ENCODE measurements at places on chromosomes 6 and 20.
A peak's percentile ranks its signal among the peaks of the same experiment; 100 is the strongest.

GRCh38 chr6:119209452-119210205 is 131.2 kb upstream of the FAM184A start:
- DNase-seq, result no peak

DNA sequence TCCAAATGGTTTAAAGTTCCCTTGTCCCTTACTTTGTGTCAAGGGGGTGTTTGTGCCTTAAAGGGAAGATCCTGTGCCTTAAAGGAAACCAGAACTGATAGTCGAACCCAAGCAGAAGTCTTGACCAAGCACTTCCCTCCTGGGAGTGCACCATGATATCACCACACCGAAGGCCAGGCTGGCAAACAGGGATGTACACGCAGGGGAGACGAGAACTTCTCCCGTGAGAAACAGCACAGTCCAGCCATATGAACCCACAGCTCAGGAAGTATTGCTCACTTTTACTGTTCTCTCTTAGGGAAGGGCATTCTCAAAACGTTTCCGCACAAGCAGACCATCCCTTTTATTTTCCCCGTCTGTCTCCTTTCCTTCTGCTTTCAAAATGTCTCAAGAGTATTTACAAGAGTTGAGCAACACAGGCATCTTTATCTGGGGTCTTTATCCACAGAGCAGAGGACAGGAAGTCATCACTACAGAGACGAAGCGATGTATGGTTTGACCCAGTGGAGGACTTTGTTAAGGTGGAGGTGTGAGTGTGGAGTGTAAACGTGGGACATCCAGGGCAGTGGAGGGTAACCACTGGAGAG is 12.8 kb upstream of the SERPINB1 start:
- DNase-seq, result peak; percentile 69

DNA sequence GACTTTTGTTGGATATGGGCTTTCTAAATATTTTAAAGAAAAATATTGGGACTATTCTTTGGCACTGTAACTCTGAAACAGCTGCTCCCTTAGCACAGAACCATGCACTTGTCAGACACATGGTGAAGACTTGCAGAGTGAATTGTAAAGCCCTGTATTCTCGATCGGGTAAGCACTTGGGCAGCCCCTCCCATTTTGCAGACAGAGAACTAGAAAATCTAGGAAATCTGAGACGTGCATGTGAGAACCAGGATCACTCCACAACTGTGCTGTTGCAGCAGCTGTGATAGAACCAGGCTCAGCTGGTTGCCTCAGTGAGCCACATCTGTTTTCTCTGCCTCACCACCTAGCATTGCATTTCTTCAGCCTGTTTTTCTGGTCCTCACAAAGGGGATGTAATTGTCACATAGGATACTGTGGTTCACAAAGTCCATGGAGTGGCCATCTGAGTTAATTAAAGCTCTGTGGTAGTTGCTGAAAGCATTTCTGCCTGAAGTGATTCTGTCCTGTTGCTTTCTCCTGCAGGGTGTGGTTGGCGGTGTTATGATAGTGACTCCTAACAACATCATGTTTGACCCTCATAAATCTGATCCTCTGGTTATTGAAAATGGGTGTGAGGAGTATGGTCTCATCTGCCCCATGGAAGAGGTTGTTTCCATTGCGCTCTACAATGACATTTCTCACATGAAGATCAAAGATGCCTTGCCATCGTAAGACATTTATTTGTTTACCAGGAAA is 71.8 kb upstream of the HINT3 start:
- DNase-seq, result no peak

GRCh38 chr6:125299257-125299656 is 2.5 kb downstream of the HDDC2 start:
- DNase-seq, result no peak

- DNase-seq, result peak; percentile 82
Observed at GRCh38 chr6:34671801-34672656, 24.5 kb downstream of the ILRUN start.

- DNase-seq, result no peak
Observed at GRCh38 chr6:3334555-3334954, 75.8 kb downstream of the PSMG4 start.

- DNase-seq, result no peak
Observed at GRCh38 chr20:46913329-46914044, 18.8 kb downstream of the EYA2 start.

DNA sequence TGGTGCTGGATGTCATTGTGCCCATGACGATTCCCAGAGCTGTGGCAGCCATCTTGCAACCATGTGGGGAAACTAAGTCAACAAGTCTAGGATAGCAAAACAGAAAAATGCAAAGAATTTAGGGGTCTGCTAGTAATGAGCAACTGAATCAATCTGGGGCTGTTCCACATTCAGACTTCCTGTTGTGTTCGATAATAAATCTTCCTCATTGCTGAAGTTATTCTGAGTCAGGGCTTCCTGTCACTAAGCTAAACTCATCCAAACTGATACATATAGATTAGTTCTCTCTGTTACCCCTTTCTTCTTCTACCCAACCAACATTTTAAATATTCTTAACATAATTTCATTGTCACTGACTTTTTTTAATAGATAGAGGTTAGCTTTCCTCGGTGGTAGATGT is 205.9 kb downstream of the HACE1 start:
- no peak for DNase-seq

GRCh38 chr20:57323034-57323433 is 6.6 kb upstream of the SPO11 start:
- DNase-seq, result no peak

GRCh38 chr6:105569706-105570105 is 166.8 kb upstream of the PREP start:
- no peak for DNase-seq

GRCh38 chr6:14429396-14429795 is 311.8 kb downstream of the CD83 start:
- no peak for DNase-seq

DNA sequence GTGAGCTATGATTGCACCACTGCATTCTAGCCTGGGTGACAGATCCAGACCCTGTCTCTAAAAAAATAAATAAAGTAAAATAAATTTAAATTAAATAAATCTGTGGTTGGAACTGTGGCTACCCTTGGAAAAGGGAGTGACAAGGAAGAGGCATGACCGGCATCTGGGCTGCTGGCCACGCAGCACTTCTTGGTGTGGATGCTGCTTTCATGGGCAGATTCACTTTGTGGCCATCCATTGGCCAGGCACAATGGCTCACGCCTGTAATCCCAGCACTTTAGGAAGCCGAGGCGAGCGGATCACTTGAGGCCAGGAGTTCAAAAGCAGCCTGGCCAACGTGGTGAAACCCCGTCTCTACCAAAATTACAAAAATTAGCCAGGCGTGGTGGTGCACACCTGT is 16.1 kb downstream of the EBF4 start:
- DNase-seq, result no peak

GRCh38 chr6:154933181-154933827 is 61.8 kb upstream of the TIAM2 start:
- no peak for DNase-seq

- DNase-seq, result no peak
Observed at GRCh38 chr6:72739368-72739779, 117.5 kb downstream of the KCNQ5 start.

DNA sequence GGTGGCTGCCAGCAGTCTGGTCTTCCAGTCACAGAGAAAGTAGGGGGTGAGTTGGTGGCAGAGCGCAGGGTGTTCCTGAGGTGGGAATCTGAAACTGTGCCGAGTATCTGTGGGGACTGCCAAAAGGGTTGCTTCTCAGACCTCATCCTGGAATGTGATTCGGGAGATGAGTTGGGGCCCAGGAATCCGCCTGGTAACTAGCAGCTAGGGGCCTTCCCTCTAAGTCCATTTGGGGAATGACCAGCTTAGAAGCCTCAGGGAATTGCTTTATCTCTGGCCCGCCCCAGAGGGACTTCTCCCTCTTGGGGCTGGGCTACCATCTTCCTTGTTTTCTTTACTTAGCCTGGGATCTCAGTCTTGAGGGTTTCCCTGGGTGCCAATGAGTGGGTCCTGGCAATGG is 49.6 kb downstream of the MOCS1 start:
- DNase-seq, result no peak

DNA sequence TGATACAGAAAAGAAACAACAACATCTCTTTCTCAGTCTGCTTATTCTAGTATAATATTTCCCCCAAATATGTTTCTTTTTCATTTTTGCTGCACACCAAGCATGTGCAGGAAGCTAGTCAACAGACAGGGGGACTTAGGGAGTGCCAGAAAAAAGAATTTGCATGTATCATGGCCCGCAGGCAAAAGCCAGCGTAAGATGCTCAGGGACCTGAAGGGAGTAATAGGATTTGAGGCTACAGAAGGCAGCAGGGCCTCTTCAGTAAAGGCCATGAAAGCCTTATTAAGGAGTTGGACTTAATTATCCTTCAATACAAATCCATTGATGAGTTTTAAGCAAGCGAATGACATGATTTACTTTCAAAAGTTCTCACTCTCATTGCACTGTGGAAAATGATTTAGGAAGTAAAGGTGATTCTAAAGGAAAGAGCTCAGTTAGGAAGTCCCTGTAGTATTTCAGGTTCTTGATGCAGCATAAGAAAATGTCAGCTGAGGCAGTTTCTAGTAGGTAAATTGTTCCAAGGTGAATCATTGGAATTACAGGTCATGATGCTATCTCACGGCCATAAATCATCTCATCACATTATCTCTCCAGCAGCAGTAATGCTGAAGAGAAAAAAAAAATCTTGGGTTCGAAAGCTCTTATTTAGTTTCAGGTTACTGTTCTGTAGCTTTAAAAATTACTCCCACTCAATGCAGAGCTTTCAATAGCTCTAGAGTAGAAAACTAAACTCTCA is 94.8 kb downstream of the PTCHD4 start:
- no peak for DNase-seq

- no peak for DNase-seq
Observed at GRCh38 chr6:35073766-35074471, 67.2 kb downstream of the TCP11 start.

- DNase-seq, result no peak
Observed at GRCh38 chr20:46977909-46978588, 83.4 kb downstream of the EYA2 start.

DNA sequence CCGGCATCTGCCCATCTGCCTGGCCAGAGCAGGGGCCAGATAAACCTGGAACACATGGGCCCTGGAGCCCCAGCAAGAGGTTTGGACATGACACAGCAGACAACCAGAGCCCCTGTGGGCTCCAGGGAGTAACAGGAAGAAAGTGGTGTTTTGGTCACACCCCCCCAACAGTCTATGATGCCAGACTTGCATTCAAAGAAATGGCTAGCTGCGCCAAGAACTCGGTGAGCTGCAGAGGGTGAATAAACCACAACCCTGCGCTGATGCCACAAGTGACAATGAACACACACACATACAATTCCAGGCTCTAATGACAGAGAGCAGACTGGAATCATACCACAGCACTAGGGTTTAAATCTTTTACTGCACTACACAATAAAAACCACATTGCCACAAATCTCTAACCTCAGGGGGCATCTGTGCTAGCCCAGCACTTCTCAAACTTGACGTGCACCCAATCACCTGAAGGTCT is 34.0 kb downstream of the TRERF1 start:
- peak; percentile 79 for DNase-seq

GRCh38 chr20:54642864-54643667 is 167.7 kb downstream of the DOK5 start:
- DNase-seq, result no peak

GRCh38 chr20:40104959-40105358 is 584.1 kb downstream of the MAFB start:
- DNase-seq, result no peak

DNA sequence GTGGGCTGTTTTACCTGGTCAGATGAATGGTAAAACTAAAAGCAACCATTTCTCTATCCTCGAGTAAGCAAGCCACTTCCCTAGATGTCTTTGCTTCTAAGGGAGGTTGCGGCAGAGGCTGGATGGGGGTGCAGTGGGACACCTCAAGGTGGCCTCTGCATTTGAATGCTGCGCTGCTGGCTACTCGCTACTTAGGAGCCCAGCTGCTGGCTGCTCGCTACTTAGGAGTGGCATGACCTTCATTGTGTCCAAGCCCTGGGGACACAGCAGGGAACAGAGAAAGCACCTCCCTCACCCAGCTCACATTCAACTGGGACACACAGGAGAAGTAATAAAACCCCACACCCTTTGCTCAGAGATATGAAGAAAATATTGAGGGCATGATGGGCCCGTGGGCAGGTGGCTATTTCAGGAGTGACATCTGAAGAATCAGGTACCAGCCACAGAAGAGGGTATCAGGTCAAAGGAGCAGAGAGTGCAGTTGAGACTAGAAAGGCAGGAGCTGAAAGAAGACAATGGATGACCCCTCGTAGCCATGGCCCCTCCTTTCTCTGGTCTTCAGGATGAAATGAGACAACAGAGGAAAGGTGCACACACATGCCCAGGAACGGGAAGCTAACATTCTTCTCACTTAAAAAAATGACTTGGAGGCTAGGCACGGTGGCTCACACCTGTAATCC is 149.4 kb downstream of the ZMYND8 start:
- DNase-seq, result no peak

DNA sequence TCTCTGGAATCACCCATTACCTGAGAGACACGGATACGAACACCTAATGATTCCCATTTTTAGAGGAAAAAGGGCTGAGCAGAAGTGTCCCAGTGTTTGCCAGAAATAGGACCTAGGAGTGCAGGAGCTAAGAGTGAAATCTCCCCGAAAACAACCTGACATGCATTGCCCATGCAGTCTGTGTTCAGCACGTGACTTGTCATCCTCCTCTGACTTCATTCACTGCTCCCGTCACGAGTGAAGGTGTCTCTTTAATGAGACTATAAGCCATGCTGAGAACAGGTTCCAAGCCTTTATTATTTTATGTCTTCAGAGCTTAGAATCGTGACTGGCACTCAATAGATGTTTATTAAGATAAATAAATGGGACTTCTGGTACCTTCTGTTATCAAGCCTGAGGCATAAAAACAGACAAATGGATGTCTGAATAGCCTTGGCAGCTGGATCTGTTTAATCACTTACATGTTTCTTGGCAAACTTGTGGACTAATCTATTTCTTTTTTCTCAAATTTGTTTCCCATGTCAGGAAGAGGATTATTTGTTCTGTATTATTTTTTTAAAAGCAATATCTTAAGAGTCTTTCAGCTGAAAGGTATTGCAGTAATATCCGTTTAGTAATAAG is 3.7 kb upstream of the MLIP start:
- no peak for DNase-seq
